ENCODE measurements at places on chromosomes 4 and X.

DNA sequence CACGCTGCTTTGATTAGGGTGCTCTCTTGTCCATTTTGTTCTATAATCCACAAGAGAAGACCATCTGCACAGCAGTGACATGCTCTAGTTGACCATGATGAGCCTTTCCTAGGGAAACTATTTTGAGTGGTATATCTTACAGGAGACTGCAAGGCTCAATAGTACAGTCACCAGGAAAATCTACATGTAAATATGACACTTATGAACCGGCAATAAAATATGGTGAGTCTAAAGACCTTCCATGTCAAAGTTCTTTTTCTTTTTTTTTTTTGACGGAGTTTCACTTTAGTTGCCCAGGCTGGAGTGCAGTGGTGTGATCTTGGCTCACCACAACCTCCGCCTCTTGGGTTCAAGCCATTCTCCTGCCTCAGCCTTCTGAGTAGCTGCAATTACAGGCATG lies 103.7 kb downstream of the MGST2 start:
- no peak for DNase-seq

DNA sequence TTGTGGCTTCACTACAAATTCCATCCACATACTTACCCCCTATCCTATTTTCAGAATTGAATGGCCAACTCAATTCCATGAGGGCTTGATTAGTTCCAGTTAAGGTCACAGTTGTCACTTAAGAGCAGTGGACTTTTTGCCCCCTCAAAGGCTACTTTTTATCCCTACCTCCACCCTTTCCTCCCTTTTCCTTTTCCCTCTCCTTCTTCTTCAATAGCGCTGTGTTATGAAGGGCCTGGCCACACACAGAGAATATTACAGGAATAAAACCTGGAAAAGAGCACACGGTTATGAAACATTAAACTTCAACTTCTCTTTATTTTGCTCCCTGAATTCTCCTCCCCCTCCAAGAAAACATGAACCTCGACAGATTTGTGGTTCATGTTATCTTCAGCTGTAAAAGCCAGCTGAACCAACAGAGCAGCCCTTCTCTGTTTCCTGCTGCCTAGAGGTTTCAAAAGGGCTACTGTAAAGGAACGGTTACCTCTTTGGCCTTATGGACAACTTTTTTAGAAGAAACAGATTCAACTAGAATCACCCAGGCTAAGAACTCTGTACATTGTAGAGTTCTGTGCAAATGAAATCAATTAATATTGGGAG lies 87.0 kb upstream of the RPL34 start:
- DNase-seq = no peak

GRCh38 chr4:123783151-123783790 lies 386.7 kb downstream of the SPRY1 start:
- no peak for DNase-seq

GRCh38 chr4:153332936-153333335 lies 11.6 kb upstream of the MND1 start:
- no peak for DNase-seq

GRCh38 chr4:75099321-75099720 lies 166.4 kb downstream of the PARM1 start:
- DNase-seq = no peak

DNA sequence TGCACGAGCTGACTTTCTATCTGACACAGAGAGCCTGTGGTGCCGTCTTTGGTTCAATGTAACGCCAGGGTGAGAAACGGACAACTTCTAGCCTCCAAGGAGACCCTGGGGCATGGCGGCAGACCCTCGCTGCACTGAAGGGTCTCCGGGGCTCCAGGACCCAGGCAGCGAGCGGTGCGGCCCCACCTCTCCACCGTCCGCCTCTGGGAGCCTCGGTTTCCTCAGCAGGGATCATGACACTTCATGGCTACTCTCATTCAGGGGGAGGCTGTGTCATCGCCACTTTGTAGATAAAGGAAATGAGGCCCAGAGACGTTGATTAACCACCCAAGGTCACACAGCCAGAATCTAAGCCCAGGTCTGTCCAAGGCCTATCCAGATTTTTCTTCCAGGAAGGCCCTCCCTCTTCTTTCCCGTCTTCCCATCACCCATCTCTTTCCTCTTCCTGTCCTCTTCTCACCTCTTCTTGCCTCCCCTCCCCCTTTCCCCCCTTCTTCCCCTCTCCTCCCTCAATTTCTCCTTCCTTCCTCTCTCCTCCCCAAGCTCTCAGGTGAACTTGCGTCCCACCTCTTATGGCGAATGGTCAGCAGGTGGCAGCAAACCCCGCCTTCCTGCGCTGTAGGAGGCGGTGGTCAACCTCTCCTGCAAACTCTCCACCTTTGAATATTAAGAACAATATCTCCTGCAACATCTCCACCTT lies 69.3 kb upstream of the HMX1 start:
- DNase-seq = no peak

DNA sequence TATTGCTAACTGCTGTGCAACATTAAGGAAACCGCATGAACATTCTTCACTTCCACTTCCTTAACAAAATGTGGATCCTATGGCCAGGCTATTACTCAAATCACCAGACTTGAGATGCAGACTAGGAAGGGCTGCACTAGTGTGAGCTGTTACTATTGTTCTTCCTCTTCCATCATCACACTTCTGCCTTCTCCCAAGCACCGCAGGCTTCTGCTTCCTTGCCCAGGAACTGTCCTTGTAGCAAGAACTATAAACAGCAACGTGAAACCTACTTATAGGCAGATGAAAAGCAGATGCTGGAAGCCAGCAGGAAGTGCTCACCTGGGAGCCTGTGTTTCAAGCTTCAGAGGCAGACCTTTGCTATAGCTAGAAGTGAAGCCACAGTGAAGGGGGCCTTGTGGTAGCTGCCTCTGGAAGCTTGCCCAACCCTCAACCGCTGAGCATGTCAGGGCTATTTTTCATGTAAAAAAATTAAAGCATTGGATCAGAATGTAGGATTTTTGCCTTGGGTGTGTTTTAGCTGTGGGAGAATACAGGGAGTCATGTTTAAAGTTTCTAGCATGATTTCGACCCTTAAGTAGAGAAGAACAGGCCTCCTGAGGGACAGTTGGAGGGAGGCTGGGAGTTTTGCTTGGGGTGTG lies 43.9 kb downstream of the CLNK start:
- no peak for DNase-seq

DNA sequence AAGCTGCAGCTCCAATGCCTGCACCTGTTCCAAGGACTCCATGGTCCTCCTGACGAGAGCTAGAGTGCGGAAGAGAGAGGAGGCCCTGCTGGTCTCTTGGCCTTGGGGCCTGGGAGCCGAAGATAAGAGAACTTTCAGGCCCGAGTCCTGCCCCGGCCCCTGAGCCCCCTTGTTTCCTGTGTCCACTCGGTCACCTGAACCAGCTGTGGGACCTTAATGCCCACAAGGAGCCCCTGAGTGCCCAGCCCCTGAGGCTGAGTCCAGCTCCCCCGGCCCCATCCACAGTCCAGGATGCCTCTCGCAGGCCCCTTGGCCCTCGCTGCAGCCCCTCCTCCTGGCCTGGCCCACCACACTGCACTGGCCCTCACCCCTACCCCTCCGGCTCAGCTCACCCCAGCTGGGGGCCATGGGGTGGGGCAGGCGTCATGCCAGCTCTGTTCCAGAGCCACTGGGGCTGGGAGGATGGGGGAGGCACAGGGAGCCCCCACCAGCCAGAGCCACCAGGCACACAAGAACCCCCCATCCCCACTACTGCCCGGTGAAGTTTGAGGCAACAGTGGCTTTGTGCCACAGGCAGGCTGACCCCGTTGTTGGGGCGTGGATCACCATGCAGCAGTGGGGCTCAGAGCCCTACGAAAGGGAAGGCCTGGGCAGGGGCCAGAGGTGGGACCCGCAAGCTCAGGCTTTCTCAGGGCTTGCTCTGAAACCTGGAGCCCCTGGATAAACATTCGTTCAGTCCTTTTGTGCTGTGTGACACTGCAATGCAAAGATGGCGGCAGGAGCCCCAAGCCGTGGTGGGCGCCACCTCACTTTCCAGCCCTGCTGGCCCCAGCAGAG lies 14.1 kb downstream of the NAT8L start:
- DNase-seq = no peak

DNA sequence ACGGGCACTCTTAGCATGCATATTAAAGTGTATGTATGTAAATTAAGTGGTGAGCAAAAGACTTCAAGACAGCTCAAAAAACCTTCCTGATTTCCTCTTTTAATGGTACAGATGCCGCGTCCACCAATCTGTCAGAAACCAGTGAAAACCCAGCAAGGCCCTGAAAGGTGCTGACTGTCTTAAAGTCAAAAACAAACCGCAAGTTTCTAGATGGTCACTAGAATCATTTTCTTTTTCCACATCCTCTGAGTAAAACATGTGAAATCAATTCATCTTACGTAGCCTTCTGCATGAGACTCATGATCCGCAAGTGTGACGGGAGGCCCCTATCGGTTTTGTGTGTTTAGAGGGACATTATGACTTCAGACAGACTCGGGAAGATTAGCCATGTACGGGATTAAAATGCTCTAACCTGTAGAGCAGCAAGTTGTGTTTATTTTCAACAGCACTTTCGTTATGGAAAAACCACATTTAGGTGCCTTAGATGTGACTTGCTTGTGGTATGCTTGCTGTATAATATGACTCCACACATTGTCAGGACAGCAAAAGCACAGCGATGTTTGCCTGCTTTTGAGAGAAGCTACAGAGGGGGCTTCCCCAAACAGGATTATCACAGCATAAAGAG lies 88.2 kb upstream of the STS start:
- no peak for DNase-seq

DNA sequence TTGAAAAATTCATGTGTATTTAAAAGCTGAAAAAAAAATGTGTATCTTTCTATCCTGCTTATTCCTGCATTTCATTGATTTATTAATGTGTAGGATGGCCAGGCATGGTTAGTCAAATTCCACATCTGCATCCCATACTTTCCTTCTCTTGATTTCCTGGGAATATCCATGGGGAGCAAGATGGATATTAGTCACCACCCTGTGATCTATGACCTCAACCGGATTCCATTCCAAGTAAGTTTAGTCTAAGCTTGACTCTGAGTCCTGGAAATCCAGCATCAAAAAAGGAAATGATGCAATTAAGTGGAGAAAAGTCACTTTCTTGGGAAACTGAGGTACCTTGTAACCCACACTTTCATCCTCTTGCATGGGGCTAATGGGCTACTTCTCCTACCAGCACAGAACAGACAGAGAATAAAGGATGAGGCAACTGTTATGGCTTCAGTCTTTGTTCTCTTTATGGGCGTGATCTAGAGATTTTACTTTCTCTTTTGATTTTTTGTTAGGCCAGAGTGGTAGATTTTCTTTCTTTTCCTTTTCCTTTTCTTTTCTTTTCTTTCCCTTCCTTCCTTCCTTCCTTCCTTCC lies 17.1 kb upstream of the BEX4 start:
- no peak for DNase-seq

- DNase-seq = no peak
Measured at GRCh38 chr4:146269228-146269653, 54.9 kb downstream of the REELD1 start.

DNA sequence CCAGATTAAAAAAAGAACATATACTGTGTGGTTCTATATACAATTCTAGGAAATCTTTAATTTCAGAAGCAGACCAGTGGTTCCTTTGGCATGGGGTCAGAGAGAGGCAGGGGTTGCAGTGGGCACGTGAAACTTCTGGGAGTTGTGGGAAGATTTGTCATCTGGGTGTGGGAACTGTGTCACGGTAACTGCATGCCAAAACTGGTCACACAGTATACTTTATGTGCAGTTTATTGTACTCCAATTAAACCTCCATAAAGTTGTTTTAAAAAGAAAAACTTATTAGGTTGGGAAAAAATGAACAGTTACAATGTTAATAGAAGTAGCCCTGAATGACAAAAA lies 26.7 kb upstream of the STS start:
- DNase-seq = no peak

- no peak for DNase-seq
Measured at GRCh38 chr4:41647383-41647782, 101.1 kb downstream of the PHOX2B start.

DNA sequence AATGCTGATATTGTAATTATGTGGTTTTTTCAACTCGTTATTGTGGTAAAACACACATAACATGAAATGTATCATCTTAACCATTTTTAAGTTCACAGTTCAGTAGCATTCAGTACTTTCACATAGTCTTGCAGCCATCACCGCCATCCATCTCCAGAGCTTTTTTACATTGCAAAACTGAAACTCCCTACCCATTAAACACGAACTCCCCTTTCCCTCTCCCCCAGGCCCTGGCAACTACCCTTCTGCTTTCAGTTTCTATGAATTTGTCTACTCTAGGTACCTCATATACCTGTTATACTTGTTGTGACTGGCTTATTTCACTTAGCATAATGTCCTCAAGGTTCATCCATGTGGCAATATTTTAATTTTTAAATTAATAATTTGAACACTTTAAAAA lies 380.6 kb downstream of the MAPK10 start:
- no peak for DNase-seq

DNA sequence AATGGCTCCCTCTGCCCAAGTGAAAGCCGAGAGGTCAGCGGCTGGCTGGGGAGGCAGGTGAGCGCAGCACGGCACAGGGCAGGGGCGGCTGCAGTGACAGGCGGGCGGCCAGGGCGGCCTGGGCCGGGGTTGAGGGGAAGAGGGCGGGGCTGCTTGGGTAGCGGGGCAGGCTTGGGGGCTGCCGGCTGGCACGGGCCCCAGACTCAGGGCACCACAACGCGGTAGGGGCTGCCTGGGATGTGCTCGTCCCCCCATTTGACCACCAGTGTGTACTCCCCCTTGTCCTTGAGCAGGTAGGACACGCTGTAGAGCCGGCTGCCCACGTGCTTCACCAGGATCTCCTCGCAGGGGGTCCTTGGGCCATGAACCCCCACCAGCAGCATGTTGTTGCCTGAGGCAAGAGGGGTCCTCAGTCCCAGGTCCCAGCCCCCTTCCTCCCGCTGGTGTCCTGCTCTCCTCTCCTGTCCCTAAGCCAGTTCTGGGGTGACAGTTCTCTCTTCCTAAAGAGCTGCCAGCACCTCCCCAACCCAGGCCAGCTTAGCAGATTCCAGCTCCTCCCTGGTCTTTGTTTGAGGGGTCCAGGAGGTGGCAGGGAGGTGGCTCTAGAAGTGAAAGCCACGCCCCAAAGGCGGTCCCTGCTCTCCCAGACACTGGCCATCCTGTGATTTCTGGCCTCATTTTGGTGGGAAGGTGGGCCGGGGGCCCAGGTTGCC lies 25.6 kb downstream of the FLNA start:
- no peak for DNase-seq
